ENCODE measurements at places on chromosomes 16 and 17.

GRCh38 chr17:60073621-60074020 is 5.1 kb downstream of the HEATR6 start:
- no peak for DNase-seq

- DNase-seq = peak; percentile 55
These were observed 19.7 kb downstream of the IGF2BP1 start for GRCh38 chr17:49016775-49017463.

DNA sequence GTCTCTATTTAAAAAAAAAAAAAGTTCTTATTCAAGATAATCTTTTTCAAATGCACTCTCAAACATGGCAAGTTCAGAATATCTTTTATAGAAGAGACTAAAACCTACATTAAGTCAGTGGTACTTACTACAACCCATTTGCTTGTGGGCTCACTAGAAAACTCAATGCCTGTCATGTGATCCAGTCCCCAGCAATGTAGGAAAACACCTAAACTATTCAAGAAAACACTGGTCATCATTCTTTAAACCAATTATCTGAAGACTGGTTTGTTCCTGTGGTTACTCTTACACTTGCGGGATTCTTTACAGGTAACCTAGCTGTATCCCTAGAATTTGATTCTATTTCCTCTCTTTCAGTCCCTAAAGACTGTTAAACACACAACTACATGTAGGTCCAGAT is 19.6 kb downstream of the MED13 start:
- DNase-seq = no peak

GRCh38 chr16:78597809-78598570 is 498.5 kb downstream of the WWOX start:
- no peak for DNase-seq

- peak; percentile 30 for DNase-seq
These were observed 34.7 kb downstream of the MYO15A start for GRCh38 chr17:18143044-18143936.

- DNase-seq = peak; percentile 41
These were observed 3.1 kb downstream of the NPW start for GRCh38 chr16:2022723-2023091.

DNA sequence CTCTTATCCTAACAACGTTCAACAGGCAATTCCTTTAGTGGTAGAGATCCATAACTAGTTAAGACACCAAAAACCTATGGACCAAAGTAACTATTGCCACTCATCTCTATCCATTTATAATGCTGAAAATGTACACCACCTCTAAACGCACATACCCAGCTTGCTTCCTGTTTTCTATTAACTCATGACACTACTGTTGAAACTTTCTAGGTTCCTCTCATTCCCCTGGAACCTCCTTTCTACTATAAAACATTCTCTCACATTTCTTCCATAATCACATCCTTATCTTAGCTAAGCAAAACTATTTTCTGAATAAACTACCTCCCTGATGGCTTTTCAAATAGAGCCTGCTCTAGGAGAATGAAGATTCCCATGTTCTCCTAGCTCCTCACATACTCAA is 42.9 kb upstream of the KSR1 start:
- DNase-seq = no peak

GRCh38 chr17:32636598-32637218 is 149.9 kb downstream of the CDK5R1 start:
- no peak for DNase-seq

- peak; percentile 44 for DNase-seq
These were observed 11.8 kb downstream of the ENDOV start for GRCh38 chr17:80426671-80427326.

DNA sequence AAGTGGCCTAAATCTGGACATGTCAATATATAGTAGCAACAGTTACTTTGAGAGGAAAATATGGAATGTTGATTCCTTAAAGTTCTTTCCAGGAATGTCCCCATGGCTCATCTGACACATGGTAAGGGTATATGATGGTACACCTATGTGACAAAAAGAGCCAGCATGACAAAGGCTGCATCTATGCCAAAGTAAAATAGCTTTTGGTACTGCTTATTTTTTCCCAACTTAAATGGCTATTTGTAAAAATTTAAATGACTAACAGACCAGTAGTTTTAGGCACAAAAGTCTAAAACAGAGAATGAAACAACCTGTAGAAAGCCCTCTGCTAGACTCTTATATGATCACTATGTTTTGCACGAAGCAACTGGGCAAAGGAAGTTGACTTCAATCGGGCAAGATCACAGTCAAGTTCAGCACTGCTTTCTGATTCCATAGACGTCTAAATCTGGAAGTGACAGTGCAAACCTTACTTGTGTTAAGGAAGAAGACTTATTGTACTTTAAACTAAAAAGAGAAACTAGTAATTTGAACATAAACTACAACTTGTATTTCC is 135.1 kb downstream of the SKAP1 start:
- no peak for DNase-seq

DNA sequence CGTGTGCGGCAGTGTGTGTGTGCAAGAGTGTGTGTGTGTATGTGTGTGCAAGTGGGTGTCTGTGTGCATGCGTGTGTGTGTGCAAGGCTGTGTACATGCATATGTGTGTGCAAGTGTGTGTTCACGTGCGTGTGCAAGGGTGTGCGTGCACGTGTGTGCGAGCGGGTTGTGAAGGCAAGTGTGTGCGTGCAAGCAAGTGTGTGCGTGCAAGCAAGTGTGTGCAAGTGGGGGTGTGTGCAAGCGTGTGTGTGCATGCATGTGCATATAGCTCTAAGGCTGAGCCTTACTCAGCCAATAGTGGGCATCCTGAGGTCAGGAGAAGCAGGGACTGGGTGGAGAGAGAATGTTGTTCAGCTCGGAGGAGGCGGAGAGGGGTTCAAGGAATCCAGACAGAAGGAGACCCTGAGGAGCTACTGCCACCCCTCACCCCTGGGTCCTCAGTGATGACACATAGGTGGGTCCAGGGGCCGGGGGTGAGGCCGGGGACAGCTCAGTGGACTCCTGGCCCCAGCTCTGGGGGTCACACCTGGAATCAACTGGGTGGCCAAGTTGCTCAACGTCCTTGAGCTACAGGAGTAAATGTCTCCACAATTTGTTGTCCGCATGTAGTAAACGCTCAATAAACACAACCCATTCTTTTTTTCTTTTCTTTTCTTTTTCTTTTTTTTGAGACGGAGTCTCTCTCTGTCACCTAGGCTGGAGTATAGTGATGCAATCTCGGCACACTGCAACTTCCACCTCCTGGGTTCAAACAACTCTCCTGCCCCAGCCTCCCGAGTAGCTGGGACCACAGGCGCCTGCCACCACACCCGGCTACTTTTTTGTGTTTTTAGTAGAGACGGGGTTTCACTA is 1.8 kb downstream of the PRR29 start:
- no peak for DNase-seq

DNA sequence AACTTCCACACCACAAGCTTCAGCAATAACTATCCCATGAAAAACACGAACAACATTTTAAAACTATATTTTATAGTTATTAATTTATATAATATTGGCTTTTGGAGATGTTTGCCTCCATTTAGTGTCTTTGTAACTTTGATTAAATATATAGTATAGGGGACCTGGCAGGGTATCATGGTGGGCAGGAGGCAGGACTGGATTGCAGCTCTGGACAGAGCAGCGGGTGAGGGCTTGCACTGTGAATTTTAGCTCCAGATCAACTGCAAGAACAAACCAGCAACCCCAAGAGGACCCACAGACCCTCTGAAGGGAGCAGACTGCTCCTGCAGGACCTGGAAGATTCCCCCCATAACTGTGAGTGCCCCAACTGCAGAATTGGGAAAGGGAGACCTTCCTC is 777.9 kb downstream of the KCNJ2 start:
- no peak for DNase-seq

DNA sequence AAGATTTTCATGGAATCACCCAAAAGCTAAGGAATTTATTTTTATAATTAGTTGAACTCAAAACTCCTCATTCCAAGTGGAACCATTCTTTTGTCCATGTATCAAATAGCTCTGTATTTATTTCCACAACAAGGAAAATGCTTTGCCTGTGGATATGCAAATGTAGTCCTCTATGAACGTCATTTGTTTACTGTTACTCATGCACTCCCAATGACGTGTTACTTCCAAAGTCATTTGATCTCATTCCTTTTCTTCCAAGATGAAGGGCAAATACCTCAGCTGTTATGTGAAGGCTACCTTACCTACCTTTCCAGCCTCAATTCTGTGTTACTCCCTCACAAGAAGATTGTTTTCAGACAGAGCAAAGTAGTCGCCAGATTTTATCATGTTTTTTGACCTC is 83.7 kb downstream of the ITFG1 start:
- peak; percentile 25 for DNase-seq

- no peak for DNase-seq
These were observed 5.0 kb upstream of the NPRL3 start for GRCh38 chr16:143456-143855.

GRCh38 chr17:10229181-10229580 is 30.8 kb upstream of the GAS7 start:
- DNase-seq = no peak

GRCh38 chr17:67624886-67625656 is 92.7 kb upstream of the NOL11 start:
- DNase-seq = no peak
